ENCODE measurements at places on chromosomes 4 and X.

DNA sequence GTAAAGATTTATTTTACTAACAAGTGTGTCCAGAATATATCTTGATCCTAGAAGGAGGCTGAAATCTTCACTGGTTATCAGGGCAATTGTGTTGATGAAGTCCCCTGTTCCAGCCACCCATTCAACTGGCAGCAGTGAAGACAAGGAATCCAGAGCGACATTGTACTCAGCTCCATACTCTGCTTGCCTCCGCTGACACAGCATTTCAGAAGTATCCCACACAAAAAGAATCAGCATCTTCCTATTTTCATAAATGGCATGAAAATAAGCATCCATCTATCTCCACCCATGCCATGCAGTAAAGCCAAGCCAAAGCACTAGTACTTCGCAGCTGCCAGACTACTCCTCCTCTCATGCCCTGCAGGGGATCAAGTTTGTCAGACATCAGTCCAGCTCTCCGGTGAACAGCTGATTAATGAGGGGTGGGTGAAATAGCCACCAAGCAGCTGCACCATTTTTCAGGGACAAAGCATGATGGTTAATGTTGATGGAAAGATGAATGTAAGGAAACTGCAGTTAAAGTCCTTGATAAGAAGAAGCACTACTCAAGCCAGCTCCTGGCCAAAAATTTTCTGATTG is 54.0 kb downstream of the COL25A1 start:
- DNase-seq, result no peak

DNA sequence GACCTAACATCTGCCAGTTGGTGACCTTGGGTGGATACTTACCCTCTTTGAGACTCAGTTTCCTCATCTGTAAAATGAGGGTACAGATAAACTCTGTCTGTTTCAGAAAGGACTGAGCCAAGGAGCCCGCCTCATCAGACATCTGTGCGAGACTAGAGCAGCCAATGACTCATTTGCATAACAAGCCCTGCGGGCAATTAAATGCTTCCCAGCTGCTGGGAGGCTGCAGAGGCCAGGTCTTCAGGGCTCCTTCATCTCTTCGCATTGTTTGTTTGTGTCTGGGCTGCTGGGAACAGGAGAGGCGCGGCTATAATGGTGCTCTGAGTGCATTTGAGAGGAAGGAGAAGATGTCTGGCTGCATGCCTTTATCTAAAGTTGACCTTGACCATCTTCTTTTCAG is 85.0 kb downstream of the ADRA2C start:
- peak; percentile 58 for DNase-seq

- no peak for DNase-seq
Observed at GRCh38 chr4:184843984-184844554, 18.3 kb upstream of the ACSL1 start.

DNA sequence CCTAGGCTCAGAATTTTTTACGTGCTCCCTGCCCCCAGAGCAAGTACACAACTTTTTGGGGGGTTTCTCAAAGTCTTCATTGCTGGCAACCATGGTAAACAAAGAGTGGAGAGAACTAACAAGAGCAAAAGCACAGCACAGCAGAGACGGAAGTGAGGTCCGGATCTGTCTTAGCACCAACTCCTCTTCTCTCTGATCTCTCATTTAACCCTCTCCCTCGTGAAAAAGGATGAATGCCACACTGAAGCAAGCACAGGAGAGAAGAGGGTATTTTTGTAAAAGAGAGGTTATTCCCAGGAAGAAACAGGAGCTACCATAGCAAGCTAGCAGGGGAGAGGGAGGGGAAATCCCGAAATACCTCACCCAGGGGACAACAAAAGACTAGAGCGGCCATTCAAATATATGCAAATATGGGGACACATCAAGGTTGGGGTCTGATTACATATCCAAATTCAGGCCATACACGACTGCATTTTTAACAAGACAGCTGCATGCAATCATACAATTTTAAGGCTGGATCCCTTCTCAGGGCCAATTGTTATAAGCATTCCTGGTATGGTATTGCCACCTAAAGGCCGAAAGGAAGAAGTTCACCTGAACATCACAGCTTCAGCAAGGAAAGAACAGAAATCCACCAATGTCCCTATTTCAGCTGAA is 46.6 kb downstream of the CD40LG start:
- DNase-seq, result peak; percentile 21

- DNase-seq, result peak; percentile 25
Observed at GRCh38 chrX:68175562-68175961, 257.7 kb downstream of the OPHN1 start.

DNA sequence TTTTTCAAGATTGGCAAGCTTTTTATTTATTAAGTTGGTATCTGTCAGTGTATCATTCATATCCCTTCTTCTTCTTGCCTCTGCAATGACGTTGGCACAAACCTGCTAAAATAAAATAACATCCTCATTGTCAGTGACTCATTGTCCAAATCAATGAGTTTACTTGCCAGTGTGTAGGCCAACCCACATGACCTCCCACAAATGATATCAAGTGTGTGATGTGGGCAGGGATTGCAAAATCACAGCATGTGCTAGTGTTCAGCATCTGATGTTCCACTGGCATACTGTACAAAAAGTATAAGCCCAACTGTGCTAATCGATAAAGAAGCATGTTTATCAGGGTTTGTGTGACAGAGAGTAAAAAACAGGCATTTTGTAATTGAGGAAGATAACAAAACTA is 25.5 kb downstream of the GPAT3 start:
- DNase-seq, result no peak

DNA sequence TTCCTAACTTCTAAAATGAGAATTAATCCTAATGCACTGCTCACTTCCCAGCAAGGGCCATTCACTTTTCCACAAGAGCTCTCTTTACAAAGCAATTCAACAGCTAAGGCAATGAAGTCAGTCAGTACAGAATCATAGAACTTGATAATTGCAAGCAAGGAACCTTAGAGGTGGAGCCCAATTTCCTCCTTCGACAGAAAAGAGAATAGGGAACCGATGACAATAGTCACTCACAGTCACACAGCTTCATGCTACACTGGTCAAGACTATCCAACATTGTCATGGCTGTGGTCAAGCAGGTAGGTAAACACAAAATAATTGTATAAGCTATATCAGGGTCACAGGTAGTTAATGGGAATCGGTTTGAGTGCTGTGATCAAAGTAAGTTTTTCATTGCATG is 90.0 kb downstream of the ELOVL6 start:
- no peak for DNase-seq

- no peak for DNase-seq
Observed at GRCh38 chrX:107205770-107206696, at the start of the genes DNAAF6 and NUP62CL. DNAAF6 (plus strand) TSS chrX:107206611; CDS start chrX:107212876, 6,265 bp downstream. NUP62CL (minus strand) TSS chrX:107206433; CDS start chrX:107175146, 31,287 bp downstream.

GRCh38 chr4:139838811-139839210 is 173.2 kb downstream of the MGST2 start:
- DNase-seq, result no peak

GRCh38 chr4:7876201-7876875 is 63.3 kb downstream of the AFAP1 start:
- DNase-seq, result no peak

DNA sequence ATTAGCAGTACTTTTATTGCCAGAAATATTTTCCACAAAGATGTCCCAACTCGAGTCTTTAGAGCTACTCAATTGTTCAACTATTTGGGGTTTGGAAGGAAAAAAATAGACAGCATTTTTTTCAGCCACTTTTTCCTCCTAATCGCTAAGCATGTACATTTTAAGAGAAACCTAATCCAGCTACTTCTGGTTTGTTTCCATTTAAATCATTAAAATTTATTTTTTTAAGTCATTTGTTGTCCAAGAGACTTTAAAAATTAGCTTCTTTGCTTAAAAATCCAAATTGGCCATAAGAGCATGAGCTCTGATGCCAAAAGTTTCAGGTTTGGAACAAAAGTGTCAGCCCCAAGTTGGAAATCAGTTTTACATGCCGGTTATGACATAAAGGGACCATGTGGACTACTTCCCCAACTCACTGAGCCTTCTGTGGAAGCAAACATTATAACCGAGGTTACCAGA is 186.3 kb upstream of the INTU start:
- no peak for DNase-seq

DNA sequence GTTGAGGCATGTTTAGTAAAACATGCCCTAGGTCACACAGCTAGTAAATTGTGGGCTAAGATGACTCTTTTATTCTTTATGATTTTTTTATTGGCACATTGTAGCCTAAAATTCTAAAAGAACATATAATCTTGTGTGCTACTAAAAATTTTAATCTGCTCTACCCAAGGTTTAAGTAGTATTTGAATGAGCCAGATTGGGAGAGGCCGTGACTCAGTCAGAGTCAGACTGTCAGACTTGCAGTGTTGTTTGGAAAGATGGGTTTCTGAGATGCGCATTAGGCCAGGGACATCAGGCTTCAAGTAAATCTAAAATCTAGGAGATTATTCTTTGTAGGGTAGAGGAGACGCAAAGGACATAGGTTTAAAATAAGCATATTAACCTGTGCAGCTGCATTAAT is 30.7 kb upstream of the TMPRSS11E start:
- no peak for DNase-seq

DNA sequence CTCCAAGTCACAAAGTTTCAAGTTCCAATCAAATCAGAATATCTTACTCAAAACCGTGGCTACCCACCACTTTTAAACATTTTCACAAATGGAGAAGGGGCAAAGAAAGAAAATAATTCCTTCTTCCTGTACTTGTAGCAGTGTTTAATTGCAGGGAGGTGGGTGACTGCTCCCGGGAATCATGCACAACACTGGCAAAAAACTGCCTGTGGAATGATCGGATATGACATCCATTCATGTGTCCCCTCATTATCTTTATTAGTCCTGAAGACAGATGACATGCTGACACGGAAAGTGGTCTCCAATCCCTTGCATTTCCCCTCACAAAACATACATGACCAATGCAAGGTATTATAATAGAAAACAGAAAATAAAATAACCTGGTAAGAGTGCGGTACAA is 2.0 kb downstream of the TSPAN5 start:
- DNase-seq, result no peak

DNA sequence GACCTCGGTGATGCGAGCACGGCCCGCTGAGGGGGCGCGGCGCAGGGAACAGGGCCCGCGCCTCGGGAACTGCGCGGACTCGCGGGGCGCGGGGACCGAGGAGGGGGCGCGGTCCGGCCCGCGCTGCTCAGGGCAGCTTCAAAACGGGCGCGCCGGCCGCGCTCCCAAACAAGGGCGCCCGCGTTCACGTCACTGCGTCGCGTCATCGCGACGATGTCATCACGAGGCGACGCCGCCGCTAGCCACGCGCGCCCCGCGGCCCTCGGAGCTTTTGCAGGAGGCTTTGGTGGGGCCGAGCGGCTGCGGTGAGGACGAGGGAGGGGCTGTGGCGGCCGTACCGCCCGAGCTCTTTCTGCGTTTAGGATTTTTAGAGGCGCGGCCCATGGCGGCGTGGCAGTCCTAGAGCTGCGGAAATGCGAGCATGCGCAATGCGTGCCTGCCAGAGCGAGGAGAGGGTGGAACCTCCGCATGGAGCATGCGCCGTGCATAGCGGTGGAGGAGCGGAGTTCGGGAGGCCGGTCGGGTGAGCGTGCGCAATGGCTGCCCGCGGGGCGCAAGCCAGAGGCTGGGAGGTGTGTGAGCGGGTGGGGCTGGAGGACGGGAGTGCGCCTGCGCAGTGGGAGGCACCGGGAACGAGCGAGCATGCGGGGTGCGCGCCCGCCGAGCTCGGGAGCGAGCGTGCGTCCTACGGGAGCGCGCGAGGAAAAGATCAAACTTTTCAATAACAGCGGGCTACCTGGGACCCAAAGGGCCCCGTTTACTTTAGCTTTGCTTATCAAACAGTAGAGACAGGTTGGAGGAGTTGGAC is at the start of gene PPP2R3B:
PPP2R3B (minus strand) TSS at position 140 of the 808 bp plus-strand sequence. CDS start 216 bp downstream, outside the sequence.
- peak; percentile 95 for DNase-seq

- no peak for DNase-seq
Observed at GRCh38 chrX:100674705-100675104, 30.7 kb downstream of the SRPX2 start.

DNA sequence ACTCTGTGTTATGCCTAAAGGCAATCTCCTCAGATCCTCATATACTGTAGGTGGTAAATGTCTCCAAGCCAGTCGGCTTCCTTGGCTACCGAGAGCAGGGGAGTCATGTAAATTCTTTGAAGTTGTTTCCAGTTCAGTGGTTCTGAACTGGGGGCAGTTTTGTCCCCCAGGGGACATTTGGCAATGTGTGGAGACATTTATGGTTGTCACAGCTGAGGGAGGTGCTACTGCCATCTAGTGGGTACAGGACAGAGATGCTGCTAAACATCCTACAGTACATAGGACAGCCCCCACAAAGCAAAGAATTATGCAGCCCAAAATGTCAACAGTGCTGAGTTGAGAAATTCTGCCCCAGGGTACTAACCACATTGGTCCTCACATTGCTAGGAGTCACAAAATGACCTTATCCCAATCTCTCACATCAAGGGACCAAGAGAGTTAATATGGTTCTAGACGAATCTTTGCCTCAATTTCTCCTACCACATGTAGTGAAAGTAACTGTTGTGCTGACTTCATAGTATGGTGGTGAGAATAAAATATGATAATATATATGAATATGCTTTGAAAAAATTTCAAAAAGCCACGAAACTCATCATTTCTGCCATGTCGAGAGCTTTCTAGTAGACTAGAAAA is 104.4 kb upstream of the ARHGAP24 start:
- DNase-seq, result peak; percentile 7

GRCh38 chr4:87007528-87008446 is 73.0 kb downstream of the AFF1 start:
- peak; percentile 24 for DNase-seq

GRCh38 chr4:2714061-2714770 is 41.9 kb downstream of the TNIP2 start:
- DNase-seq, result peak; percentile 13

DNA sequence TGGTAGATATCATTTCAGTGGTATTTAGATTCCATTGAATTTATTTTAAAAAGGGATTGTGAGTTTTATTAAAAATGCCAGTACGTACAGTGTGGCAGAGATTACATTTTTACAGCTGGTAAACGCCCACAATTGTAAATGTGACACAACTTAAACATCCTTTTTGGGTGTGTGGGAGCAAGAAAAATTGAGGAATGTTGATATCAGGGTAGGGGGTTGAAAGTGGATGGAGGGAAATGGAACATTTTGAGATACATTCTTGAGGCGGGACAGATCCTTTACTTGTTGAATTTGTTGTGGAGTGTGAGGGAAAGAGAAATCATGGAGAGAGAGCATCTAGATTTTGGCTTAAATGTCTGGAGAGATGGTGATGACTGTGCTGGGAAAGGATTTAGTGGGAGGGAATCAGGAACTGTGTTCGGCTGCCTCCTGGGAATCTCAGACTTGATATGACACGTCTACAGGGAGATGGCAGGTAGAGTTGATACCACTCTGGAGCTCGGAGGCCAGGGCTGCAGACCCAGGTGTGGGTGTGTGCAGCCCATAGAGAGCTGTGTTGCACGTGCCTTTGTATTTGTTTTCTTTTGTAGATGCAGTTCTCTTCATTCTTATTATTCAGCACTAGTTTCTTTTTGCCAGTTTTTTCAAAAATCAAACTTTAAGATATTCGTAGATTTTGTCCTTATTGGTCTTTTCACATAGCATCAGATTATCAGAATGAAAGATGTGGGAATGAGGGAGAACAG is 10.8 kb downstream of the TMEM131L start:
- DNase-seq, result no peak

DNA sequence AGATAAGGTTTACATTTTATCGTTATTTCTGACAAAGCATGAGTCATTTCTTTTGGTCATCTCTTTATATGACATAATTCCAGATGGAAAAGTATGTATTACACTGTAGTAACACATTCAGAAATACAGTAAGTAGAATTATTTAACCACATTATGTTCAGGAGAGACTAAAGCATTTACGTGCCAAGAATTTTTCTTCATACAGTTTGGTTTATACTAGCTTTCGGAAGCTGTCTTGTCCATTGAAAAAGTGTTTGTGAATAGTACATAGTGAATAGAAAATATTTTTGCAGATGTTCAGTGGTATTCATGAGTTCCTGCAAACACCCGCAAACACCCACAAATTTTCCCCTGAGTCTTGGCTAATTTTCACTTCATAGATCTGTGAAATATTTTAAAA is 1033.0 kb upstream of the INTU start:
- no peak for DNase-seq
